Stimulated activated CD4-positive, alpha-beta T cell treated with anti-CD3 and anti-CD28 coated beads, Interleukin-4, amount 100 ng/mL, for 24 hours (primary cell): ENCODE measurements at places on chromosomes 4 and X.

DNA sequence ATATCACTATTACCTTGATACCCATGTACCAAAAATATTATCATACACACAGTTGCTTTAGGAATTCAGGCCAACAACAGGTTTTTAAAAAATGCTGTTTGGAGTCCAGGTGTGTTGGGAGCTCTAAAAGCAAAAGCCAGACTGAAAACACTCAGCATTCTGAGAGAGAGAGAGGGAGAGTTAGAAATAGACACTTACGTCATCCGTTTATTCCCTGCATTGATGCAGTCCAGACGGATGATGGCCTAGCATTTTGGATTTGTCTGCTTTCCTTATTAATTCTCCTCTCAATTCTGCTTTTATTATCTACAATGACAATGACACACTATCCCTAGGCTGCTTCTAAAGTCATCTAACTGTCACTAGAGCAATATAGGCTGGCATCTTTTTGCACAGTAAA, 358.3 kb upstream of the BOD1L1 start:
- DNase-seq: no peak

- DNase-seq: no peak
Observed at GRCh38 chrX:134407065-134407376, 52.9 kb upstream of the HPRT1 start.

GRCh38 chr4:162497564-162498167, 333.9 kb upstream of the FSTL5 start:
- peak; percentile 5 for DNase-seq

DNA sequence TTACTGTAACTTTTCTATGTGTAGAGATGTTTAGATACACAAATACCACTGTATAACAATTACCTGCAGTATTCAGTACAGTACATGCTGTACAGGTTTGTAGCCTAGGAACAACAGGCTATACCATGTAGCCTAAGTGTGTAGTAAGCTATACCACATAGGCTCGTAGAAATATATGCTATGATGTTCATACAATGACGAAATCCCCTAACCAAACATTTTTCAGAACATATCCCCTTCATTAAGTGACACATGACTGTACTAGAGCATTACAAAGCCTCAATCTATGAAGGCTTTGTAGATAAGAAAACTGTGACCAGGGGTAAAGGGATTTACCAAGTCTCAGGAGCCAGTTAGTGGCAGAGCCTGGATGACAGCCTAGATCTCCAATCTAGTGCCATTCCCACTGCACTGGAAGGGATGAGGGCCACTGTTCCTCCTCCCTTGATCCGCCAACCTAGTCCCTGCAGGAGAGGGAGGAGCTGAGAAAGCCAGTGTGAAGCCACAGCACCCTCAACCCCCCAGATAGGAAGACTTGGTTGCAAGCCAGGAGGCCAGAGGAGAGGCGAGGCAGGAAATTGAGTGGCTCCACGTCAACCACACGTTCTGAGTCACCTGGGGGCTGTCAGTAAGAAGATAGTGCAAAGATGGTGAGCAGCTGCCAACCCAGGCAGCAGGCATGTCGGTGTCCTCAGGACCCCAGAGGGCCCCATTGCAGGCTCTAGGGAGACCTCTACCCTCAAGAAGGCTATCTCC, 227.7 kb downstream of the BCOR start:
- DNase-seq: peak; percentile 73

GRCh38 chr4:20422398-20422797, 170.7 kb downstream of the SLIT2 start:
- peak; percentile 12 for DNase-seq

DNA sequence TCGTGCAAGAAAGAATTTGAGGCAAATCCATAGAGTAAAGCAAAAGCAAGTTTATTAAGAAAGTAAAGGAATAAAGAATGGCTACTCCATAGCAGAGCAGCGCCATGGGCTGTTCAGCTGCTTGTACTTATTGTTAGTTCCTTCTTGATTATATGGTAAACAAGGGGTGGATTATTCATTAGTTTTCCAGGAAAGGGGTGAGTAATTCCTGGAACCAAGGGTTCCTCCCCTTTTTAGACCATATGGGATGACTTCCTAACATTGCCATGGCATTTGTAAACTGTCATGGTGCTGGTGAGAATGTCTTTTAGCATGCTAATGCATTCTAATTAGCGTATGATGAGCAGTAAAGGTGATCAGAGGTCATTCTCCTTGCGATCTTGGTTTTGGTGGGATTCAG, 23.5 kb upstream of the CEP135 start:
- no peak for DNase-seq

DNA sequence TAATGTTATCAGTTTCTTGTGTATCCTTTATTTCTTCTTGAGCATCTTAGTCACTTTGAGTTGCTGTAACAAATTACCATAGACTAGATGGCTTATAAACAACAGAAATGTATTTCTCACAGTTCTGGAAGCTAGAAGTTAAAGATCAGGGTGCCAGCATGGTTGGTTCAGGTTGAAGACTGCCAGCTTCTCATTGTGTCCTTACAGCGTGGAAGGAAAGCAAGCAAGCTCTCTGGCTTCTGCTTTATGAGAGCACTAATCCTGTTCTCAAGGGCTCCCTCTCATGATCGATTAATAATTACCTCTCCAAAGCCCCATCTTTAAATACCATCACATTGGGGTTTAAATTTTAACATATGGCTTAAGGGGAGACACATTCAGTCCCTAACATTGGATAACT, 497.2 kb downstream of the RAPGEF2 start:
- DNase-seq: no peak

GRCh38 chrX:7153231-7153630, 5.3 kb upstream of the PUDP start:
- no peak for DNase-seq

GRCh38 chrX:105725228-105725627, 97.1 kb upstream of the NRK start:
- no peak for DNase-seq

DNA sequence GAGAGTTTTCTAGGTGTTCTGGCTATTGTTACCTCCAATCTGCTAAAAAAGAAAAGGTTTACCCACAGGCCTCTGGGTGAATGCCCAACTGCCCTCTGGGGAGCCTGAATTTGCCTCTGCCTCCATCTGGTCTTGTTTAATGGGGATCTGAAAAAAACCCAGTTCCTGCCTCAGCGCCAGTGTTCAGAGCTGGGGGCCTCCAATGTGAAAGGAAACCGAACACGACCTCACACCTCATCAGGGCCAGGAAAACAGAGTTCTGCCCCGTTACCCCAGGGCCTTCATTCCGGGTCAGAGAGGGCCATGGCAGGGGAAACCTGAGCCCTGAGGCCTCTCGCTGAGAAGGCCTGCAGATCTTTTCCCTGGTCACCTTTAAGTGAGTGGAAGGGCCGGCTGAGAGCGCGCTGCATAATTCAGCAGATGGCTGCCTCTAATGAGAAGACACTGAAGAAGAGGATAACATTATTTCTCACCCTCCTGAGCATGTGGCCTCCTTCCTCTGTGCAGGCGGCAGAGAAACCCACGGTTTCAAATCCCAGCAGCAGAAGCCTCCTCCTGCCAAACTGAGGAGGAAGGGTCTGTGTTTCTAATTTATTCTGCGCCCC, 6.8 kb downstream of the SEPTIN6 start:
- no peak for DNase-seq

DNA sequence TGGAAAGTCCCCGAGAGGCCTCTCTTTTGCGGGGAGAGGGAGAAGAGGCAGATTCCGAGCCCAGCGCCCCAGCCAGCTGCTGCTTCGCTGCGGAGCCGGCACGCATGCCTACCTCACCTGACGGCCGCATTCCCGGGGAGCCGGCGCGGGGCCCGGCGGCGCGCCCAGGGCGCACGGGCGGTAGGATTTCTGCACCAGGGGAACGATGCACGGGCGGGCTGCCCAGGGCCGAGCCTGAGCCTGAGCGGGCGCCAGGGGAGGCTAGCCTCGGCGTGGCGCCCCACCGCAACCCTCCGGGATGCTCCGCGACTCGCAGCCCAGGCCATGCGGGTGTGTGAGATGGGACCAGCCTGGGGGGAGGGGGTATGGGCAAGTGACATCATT, 81.3 kb upstream of the SCML1 start:
- no peak for DNase-seq

DNA sequence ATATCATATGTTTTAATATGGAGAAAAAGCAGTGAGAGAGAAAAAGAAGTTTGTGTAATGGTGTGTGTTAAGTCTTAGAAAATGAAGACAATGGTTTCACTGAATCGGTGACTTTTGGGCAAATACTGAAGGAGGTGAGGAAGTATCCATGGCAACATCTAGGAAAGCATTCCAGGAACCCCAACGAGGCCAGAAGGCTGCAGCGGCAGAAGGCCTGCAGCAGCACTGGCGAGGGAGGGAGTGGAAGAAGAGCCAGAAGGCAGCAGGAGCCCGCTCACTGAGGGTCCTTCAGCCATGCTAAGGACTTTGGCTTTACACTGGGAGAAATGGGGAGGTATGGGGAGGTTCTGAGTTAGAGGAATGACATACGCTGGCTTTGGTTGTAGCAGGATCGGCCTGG, 26.8 kb downstream of the COQ2 start:
- no peak for DNase-seq

GRCh38 chr4:93178279-93178678, 650.3 kb upstream of the ATOH1 start:
- no peak for DNase-seq

DNA sequence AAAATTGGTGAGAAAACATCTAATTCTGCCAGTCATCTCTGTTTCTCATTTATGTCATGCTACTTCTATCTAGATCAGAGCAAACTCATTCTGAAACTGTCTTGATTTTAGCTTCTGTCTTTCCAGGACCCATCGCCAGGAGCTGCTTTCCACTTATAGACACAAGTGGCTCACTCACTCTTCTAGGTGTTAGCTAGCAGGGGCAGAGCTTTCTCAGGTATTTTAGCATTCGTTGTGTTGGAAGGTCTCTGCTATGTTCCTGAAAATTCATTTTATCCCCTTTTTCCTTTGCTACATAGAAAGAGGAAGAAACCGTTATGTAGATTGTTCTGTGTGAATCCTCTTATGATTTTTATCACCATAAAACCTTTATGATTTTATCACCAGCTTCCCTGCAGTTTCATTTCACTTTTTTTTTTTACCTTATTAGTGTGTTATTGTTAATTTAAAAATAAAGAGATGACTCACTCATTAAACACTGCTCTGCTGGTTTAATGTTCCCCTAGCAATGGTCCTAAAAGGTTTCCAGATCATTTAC, 246.6 kb upstream of the AADAT start:
- DNase-seq: no peak

- no peak for DNase-seq
Observed at GRCh38 chr4:40685300-40685699, 55.6 kb upstream of the RBM47 start.

GRCh38 chr4:81747242-81747930, 275.7 kb upstream of the RASGEF1B start:
- no peak for DNase-seq

GRCh38 chrX:74931214-74931613, 6.0 kb upstream of the NEXMIF start:
- DNase-seq: no peak

- DNase-seq: no peak
Observed at GRCh38 chr4:116796022-116796421, 289.4 kb downstream of the TRAM1L1 start.
